ENCODE measurements at places on chromosomes 3 and 15.

GRCh38 chr3:37941608-37942508 is 48.7 kb upstream of the VILL start:
- no peak for DNase-seq

DNA sequence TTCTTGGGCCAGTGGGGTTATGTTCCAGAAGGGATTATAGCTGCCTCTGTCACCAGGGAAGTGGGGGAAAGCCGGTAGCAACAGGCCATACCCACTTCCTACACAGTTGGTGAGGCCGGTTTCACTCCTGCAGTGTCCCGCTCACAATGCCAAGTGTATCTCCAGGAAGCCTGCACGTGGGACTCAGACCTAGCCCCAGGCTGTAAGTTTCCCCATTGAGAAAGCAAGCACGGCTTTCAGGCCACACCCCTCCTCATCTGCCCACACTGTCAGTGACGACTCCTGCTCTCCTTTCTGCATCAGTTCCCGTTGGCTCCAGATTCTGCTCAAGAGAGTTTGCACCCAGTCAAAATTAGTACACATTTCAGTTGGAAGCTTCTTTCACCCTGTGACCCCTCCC is 51.6 kb upstream of the CPOX start:
- no peak for DNase-seq

DNA sequence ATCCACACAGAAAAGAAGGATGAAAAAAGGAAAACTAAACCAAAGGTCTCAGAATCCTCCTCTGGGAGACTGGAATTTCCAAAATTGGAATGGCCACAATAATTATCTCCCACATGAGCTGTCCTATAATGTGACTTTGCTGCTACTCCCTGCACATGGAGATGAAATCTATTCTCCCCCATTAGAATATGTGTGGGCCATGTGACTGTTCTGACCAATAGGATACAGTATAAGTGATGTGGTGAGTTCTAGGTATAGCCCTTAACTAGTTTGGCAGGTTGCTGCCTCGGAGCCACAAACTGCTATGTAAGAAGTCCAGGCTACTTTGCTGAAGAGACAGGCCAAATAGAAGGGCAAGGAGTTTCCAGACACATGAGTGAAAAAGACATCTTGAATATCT is 5.2 kb downstream of the TRIM59 start:
- no peak for DNase-seq

DNA sequence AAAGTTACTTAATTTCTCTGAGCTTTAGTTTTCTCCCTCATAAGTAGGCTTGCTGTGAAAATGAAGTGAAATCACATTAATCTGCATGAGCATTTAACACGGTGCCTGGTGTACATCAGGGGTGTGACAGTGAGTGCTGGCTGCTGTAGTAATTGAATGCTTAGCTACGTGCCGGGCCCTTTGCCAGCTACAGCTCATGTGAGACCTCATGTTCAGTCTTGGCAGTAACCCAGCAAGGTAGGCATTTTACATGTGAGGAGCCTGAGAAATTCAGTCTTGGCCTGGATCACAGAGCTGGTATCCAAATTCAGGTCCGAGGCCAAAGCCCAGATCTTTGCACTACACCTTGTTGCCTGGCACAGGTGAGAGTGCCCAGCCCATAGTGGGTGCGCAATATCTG is 9.1 kb downstream of the GHRL start:
- no peak for DNase-seq

- no peak for DNase-seq
These were observed 102.6 kb upstream of the KLHL25 start for GRCh38 chr15:85897207-85897894.

DNA sequence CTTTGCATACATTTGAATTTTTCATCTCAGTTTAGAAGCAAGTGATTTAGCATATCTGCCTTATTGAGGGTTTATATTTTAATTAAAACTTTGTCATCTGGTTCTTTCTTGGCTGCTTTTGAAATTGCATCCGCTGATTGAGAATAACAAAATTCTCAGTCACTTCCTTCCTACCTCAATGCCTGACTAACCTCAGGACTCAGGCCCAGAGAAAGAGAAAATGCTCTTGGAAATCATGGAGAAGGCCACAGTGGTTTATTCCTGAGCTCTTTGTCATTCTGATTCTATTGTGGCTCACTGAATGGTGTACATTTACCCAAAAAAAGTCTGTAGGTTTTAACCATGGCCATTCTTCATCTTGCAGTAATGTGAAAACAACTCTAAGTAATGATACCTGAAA is 533.9 kb downstream of the TBL1XR1 start:
- DNase-seq = no peak

DNA sequence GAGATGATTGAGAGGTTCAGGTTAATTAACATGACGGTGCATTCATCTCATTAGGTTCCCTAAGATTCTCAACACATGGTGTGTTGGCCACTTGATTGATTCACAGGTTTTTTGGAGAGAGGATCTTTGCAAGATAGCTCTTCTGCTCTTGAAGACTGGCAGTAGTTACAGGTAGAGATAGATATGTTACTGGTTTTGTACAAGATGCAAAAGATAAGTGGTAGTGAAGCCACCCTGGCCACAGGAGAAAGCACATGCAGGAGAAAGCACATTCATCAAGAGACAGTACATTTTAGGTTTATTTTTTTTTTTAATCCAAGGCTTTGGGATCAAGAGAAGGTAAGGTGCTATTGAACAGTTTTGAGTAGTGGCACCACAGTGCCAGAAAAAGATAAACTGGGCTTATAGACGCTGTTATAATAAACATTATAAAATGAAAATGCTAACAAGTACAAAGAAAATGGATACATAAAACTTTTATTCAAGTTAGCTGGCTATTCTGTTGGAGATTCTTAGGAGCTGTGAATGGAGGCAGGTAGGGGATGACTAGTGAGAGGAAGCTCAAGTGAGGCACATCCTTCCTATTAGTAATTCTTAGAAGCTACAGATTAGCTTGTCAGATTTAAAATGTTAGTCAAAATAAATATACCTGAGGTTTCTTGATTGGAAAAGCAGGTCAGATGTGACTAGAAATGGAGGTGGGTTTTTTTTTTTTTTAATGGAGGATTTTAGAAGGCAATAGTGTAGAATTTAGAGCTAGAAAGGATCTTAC is 10.8 kb downstream of the SELENOT start:
- DNase-seq = no peak

- DNase-seq = no peak
These were observed 62.6 kb upstream of the SCN10A start for GRCh38 chr3:38878646-38879045.

DNA sequence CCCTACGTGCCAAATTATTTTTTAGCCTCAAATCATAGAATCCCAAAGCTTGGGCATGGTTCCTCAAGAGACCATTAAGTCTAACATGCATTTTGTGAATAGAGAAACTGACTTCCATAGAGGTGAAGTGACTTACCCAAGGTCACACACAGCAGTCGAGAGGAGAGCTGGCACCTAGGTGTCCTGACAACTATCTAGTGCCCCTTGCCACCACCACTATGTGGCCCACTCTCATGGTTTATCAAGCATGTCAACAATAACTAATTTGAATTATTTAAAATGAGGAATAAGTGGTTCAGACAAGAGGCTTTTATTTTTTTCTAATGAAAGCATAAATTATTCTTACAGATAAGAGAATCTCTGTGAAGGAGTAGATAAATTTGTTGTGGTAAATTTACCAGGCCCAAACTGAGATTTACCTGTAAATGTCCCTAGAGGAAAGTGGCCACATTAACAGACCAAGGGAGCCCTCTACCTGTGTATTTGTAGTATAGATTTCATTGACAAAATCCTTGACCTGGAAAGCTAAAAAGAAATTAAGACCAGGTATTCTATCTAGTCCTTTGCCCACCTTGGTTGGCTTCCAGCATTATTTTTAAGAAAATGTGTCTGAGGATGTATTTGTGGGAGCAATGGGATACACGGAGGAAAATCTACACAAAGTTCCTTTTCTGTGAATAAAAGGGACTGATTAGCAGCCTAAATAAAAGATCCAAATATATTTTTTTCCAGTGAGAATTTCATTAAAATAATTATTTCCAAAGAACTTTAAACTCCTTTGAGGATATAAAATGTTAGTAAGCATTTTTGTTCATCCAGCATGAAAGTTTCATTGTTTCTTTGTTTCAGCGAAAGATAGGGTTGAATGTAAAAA is 49.1 kb downstream of the IQCH start:
- DNase-seq = no peak

DNA sequence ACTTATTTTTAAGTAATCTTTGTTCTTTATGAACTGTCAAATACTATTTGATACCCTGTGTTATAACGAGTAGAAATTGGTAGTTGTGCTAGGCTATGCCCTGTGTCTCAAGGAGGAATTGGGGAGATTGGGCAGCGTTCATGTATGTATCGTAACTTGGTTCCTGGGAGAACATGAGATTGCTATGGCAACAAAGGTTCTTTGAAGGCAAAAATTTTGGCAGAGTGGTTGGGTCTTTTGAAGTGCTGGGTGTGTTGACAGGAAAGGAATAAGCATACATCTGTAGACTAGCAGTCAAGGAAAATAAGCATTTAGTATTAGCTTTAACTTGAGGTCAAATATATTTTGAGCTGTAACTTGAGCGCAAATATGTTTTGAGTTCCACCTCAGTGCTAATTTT is 45.3 kb downstream of the TCF12 start:
- DNase-seq = no peak

DNA sequence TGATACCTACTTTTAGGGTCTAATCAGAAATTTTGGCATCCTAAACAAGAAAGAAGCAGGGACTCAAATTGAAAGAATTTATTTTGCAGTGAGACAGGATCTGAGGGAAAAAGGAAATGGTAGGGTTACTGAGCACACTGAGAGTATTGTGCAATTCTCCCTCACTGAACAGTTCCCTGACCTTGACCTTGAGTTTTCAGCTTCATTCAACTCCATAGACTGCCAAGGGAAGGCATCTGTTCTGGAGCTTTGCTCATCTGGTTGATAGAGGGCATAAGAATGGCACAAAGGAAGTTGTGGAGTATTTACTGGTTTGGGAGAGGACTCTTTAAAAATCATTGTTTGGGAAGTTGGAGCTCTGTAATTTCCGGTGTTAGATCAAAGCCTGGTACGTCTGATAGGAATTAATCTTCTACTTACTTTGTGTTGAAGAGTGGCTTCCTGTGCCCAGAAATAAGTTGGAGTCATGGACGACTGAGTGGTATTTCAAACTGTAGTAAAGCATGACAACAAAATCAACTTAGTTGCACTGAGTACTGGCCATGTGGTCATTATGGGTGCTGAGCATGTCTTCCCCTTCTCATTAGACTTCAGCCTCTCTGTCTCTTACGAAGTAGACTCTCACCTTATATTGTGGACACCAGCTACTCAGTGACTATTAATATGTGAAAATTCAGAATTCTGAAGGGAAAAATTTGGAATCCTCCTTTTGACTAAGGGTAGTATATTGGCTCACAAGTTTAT is 40.8 kb downstream of the CLDN1 start:
- no peak for DNase-seq

- no peak for DNase-seq
These were observed 49.0 kb downstream of the MEF2A start for GRCh38 chr15:99614749-99615288.

GRCh38 chr3:57464801-57465200 is 79.3 kb downstream of the DNAH12 start:
- no peak for DNase-seq

DNA sequence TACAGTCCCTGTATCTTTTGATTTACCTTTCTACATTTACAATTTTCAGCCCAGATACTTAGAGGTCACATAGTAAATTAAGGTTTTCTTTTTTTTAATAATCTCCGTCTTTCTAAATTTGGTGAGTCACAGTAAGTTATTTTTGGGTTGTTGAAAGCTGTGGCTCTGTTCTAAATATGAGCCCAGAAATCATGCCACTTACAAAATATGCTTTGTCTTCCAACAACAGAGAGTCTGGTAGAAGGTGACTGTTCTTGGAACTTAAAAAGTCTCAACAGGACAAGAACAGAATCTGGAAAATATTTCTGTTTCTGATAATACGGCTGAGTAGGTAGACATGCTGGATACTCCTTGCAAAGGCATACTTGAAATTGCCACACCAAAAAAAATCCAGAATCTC is 16.0 kb downstream of the GOLGA8S start:
- no peak for DNase-seq

DNA sequence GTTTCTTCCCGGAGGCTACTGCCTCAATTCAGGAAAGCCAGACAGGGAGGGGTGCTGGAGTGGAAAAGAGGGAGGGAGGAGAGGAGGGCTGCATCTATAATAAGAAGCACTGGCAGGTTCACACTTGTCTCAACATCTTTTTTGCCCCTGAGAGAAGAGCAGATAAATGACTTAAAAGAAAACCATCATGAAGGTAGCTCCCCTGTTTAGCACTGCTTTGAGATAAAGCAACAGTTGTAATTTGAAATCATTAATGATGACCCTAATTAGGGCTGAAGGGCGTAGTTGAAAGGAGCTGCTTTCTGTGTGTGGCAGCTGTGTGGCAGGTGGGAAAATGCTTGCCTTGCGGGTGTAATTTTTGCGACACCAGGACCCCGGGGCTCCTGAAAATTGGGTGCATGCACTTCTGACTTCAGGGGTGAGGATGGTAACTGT is 222.8 kb upstream of the IL12A start:
- no peak for DNase-seq

DNA sequence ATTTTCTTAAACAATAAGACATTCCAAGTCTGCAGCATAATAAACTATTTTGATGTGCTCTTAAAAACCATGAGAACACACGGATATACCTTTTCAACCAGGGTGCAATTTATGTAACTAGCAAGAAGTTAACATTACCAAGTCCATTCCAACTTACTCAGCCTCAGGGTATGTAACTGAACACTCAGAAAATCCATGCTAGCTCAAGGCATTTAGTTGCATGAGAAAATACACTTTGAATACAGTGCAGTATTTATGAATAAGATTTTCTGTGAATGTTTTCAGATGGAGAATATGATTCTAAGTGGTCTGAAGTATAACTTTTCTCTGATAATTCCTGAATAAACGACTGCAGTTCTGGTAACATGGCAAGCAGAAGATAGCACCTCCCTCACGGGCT is 124.3 kb downstream of the SNRK start:
- DNase-seq = no peak

DNA sequence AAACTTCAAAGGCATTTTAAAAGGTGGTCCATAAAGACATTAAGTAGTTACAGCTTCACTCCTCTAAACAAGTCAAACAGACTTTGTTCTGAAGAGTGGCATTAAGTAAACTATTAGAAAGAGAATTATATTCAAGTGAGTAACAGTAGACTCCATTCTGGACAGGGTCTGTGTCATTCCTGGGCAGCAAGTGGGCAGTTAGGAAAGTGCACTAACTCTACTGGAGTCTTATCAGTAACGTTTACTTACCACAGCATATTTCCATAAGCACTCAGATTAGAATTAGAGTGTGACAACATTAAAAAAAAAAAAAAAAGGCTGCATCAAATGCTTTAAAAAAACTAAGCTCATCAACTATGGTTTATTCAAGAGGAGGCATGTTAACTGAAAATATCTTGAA is 10.6 kb downstream of the UBR1 start:
- no peak for DNase-seq

All from activated naive CD8-positive, alpha-beta T cell treated with anti-CD3 and anti-CD28 coated beads, Interleukin-2, amount 50 U/mL, for 16 hours (primary cell).